ENCODE measurements at places on chromosomes 16 and 17.

DNA sequence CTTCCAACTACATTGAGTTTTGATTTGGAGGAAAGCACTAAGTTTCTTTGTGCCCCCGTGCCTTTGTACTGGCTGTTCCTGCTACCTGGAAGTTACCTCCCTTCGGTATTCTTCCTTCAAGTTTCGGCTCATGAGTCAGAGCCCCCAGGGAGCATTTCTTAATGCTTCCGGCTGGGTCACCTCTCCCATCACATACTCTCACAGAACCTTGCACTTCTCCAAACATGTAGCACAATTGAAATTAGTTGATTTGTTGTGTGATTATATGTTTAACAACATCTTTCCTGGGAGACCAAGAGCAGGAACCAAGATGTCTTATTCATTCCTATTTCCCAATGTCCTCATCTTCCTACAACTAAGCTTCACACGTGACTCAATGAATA lies 158.6 kb upstream of the CDH5 start:
- DNase-seq = no peak

- peak; percentile 79 for DNase-seq
Measured at GRCh38 chr17:4987767-4988567, 492 bp upstream of the CAMTA2 start.

GRCh38 chr16:86292171-86292775 lies 218.1 kb upstream of the FOXF1 start:
- no peak for DNase-seq

- no peak for DNase-seq
Measured at GRCh38 chr17:6437466-6437865, 2.5 kb upstream of the AIPL1 start.

- DNase-seq = no peak
Measured at GRCh38 chr17:62791235-62791734, 16.8 kb downstream of the MARCHF10 start.

DNA sequence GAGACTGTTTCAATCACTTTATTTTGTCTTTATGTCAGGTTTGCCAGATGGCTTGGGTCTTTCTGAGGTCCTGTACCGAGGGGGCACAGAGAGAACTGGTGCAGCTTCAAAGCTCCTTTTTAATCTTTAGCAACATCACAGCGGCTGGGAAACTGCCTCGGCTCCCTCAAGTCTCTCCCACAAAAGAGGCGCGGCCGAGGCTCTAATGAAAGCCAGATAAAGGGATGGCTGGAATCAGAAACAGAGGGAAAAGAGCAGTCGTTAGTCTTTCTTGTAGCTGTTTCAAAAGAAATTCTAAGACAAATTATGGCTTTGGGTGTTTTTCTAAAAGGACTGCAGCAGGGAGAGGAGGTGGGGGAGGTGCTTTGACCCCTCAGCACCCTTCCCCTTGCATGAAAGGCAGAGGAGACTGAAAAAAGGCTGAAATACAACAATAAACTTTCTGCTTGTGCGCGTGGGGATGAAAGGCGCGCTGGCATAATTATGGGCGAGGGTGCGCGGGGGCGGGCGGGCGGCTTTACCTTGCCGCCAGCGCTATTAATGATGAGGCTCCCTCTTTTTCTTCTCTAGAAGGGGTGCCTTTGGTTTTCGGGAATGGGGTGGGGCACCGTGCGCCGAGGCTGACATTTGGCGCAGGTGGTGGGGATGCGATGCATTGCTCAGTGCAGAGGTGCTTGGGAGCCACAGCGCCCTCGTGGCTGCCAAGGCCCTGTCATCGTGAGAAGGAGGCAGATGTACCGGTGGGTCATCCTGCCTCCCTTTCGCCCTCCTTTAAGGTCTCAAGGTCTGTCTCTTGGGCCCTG lies 22.3 kb upstream of the BRD7 start:
- no peak for DNase-seq

- peak; percentile 94 for DNase-seq
Measured at GRCh38 chr17:5419959-5420653, at the start of gene RPAIN. Gene RPAIN (plus strand): TSS chr17:5420182. CDS start chr17:5420211, 29 bp downstream.

- peak; percentile 28 for DNase-seq
Measured at GRCh38 chr16:69514356-69514755, 51.4 kb upstream of the NFAT5 start.

DNA sequence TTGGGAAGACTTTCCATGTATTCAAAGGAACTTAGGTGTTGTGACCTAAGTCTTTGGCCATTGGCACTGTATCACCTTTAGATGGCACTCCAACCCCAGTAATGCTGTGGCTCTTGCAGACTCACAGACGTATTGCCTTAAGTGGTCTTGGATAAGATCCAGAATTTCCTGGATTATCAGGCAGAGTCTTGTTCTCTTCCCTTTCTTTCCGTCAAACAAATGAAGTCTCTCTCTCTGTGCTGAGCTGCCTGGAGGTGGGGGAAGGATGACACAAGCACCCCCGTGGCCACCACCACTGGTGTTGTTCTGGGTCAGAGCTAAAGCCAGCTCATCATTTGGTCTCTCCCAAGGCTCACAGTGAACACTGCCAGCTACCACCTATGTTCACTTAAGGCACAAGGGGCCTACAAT lies 789.9 kb upstream of the KIF2B start:
- DNase-seq = peak; percentile 61

GRCh38 chr17:28536532-28537218 lies 15.7 kb downstream of the UNC119 start:
- DNase-seq = no peak

- no peak for DNase-seq
Measured at GRCh38 chr16:84281074-84281473, 13.6 kb upstream of the WFDC1 start.

DNA sequence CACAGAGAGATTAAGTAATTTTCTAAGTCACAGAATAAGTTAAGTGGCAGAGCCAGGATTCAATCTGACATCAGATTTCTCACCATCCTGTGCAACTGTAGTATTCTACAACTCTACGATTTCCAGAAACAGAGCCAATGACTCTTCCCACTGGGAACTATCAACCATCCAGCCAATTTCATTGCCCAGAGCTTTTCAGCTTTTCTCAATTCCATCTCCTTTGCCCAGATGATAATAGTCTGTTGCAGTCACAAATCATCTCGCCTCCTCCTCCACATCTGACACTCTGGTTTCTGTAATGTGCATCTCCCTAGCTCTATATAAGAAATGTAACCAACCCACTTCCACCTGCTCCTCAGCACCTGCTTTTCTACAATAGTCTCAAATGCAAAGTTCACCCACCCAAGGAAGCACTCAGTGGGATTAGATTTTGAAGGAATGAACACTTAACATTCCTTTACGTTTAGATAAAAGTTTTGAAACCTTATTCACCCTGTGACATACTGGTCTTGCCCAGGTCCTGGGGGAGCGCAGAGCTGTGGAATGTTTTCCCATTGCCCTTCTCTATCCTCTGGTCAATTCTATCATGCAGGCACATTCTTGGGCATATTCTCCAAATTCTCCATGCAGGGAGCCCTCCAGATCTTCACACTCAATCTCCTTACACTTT lies 167.8 kb upstream of the ASIC2 start:
- no peak for DNase-seq
